Iris pigment epithelial cell (primary cell): ENCODE measurements at places on chromosomes 5 and 9.
A peak's percentile ranks its signal among the peaks of the same experiment; 100 is the strongest.

DNA sequence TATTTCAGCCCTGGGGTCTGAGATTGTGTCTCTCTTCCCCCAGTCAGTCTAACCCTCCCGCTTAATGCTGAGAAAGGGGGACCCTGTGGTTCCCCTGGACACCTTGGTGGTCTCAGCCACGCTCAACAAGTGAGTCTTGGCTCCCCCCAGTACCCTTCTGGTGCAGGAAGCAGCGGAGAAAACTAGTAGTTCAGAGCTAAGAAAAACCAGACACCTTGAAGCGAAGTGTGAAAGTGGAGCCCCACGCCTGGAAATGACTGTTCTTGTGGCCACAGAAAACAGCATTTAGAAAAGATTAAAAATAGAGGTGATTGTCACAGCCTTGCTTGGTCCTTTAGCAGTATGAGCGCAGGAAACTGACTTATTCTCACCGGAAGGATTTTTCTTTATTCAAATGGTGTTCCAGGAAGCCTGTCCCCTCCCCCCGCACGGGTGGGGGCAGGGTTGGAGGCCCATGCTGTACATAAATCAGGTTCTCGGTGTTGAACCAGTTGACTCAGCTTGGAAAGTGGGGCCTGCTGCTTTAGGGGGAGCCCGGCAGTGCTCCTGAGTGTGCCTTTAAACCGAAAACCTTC, 8.1 kb downstream of the ARPC5L start:
- peak; percentile 50 for DNase-seq

DNA sequence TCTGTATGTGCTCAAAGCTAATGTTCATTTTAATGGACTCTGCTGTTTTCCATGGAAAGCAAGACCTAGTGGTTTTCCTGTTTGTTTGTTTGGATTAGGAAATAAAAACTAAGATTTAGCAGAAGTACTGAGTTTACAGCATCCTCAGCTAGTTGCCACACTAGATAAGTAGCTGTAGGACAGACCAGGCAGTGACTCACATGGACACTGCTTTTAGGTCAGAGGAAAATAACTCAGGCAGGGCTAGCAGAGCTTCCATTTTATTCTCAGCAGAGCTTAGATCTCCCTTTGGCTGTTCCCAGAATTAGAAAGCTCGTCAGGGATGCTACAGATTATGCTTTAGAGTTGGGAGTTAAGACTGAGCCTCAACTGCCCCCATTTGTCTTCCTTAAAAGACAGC, 204.4 kb downstream of the SH3GL2 start:
- DNase-seq = no peak

DNA sequence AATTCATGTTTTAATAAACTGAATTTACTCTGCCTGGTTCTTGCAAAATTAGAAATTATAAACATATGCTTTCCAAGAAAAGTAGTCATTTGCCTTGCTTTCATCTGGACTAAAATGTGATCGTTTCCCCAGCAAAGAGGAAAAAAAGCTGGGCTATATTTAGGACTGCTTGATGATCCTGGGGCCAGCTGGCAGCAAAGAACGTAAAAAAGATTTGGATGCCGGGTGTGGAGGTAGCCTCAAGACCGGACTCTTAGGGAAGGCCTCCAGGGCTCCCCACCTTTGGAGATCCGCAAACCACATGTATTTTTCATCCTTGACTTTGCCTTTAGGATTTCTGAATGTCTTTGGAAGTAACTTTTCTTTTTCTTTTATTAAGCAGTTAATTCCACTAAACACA, 156.1 kb upstream of the SEMA6A start:
- no peak for DNase-seq

GRCh38 chr5:53971551-53971950, 338.8 kb downstream of the ARL15 start:
- DNase-seq = peak; percentile 28

DNA sequence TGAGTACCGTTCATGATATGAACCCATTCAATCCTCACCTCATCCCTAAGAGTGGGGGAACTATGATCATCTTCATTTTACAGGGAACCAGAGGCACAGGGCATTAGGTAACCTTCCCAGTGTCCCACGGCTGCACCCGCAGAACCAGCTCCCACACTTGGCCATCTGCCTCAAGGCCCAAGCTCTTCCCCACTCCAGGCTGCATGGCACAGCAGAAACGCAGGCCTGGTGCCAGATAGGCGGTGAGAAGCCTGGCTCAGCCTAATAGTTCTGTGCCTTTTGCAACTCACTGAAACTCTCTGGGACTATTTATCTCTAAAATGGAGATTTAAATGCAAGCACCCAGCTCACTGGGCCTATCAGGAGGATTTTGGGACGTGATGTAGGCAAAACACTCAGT, 90.8 kb upstream of the ZNF618 start:
- DNase-seq = no peak

DNA sequence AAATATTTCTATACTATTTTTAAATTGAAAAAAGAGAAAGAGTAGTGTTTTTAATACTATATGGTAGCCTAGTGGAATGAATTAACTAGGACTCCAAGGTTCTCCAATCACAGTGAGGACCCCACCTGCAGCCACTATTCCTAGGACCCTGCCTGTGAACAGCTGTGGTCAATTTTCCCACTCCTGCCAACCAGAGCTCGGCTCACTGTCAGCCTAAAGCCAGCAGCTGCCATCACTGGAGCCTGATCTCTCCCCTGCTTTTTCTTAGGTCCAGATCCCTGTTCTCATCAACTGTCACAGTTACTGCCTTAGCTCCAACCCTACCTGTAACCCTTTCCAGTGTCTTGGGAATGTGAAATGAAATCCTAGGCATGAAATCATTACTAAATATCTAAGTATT, 25.3 kb downstream of the ARSB start:
- DNase-seq = no peak

DNA sequence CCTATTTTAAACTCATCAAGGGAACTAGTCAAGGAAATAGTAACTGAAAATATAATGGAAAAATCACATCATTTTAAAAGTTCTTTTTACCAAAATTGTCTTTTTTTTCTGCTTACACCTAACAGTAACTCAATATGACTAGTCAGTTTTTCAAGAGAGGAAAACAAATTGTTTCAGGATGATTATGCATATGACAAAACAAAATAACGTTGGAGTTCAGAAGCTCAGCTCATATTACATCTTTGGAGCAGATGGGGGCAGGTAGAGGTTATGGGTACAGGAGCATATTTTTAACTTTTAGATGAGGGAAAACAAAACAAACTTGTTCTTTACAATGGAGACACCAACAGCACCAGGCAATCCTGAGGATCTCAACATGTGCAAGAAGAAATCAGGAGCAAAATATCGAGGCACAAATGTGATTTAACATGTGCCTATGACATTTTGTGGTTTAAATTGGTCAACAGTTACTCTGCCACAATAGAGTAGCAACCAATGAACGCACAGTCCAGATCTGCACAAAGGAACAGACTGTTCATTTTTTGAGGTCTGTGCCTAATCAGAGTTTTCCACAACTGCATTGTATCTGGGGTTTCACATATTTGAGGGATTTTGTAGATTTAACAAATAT, 659.0 kb downstream of the ANXA1 start:
- DNase-seq = peak; percentile 96

DNA sequence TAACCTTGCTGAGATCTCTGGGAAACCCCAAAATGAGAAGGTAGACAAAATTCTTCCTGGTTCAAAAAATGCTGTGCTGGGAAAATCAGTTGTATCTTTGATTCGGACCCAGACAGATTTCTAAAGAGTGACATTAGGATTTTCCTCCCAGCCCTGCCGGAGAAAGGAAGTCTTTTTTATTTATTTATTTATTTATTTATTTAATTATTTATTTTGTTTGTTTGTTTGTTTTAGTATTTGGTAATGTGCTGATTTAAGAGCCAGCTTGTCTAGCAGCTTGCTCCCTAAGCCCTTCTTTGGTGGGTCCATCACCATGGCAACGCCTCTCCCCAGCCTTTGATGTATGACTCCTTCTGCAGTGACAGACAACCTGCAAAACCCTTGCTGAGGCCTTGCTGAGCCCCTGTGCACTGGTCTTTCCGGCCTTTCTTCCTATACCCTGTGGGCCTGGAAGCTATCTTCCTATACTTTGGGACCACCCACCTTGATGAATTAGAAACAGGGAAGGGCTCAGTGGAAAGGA, 60.6 kb upstream of the AFAP1L1 start:
- DNase-seq = peak; percentile 39

- peak; percentile 41 for DNase-seq
Observed at GRCh38 chr5:43602461-43603343, at the start of gene NNT. TSS of gene NNT (plus strand) at chr5:43603180. CDS start at chr5:43609196, 6,016 bp downstream.

DNA sequence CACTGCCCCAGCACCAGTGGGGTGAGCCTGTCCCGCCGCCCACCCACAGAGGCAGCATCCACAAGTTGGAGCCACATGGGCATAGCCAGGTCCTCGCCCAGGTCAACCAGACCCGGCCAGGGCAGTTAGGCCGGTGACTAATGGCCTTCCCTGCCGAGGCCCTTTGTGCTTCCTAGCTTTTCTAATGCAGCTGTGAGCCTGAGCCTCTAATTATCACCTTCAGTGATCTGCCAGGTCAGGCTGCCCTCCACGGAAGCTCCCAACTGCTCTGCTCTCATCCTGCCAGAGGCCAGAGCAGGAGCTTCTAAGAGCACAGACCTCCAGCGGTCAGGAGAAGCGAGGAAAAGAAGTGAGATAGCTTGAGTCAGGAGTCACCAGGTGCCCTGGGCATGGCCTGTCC, 87.1 kb upstream of the PPP1R26 start:
- no peak for DNase-seq

- DNase-seq = no peak
Observed at GRCh38 chr9:18188971-18189370, 285.0 kb upstream of the ADAMTSL1 start.

DNA sequence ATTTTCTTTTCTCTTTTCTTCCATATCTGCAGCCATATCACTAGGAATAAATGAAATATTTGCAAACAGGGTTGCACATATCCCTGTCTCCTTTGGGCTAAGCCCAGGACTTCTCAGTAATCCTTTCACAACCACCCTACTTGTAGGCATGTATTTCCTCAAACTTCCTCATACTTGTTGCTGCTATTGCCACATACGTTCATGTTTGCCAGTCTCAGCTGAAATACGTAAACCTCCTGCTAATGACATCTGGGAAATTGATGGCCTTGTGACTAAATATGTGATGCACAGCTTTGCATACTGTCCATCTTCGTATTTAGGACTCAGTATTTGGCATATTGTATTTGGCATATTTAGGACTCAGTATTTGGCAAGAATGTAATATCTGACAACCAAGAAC, 224.6 kb downstream of the PLK2 start:
- peak; percentile 75 for DNase-seq

DNA sequence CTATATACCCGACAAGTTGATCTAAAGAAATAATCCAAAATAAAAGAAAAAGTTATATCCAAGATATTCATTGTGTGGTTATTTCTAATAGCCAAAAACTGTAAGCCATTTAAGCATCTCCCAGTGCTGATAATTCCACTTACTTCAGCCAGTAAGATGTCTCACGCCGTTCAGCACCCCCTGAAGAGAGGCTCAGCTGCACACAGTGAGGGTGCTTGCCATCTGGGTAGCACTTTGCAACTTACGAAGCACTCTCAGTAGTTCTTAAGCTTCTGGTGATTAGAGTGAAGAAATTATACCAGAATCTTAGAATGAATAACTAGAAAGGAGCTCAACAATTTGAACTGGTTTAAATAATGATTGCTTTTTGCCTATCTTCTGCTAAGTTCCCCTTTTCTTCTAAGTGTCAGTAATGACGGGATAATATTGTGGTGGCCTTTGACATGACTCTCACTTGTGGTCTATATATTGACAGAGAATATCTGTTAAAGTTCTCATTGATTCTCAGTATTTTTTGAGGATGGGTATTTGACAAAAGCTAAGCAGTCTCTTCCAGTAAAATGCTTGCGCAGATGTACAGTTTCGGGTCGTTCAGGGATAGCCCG, 26.2 kb upstream of the LTC4S start:
- DNase-seq = no peak

DNA sequence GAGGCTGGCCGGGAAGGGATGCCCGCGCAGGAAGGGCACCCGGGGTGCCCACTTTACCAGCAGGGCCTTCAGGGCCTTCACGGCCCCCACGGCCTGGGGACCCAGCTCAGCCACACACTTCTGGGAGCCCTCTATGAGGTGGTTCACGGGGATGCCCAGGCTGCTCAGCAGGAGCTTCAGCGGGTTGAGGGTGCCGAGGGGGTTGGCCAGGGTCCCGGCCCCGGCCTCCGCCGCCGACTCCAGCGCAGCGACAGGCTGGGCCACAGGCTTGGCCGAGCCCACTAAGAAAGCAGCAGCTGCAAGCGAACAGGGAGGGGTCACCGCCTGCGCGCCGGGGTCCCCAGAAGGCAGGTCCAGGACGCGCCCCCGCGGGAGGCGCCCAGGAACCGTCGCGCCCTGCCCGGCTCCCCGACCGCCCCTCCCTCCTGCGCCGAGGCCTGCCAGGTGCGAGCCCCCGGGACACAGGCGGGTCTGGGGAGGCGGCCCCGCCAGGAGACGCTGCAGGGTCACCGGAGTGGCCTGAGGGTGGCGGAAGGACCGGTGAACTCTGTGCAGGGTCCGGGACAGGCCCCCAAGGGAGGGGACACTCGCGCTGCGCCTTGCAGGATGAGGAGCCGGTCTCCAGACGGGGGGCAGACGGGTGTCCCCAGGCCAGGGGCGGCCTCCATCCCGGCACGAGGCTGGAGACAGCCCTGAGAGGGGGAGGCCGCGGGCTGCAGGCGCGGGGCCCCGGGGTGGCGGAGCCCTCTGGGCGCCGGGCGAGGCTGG, 572 bp downstream of the SCGB3A1 start:
- DNase-seq = no peak

- DNase-seq = peak; percentile 7
Observed at GRCh38 chr5:174794931-174795672, 70.7 kb downstream of the MSX2 start.

DNA sequence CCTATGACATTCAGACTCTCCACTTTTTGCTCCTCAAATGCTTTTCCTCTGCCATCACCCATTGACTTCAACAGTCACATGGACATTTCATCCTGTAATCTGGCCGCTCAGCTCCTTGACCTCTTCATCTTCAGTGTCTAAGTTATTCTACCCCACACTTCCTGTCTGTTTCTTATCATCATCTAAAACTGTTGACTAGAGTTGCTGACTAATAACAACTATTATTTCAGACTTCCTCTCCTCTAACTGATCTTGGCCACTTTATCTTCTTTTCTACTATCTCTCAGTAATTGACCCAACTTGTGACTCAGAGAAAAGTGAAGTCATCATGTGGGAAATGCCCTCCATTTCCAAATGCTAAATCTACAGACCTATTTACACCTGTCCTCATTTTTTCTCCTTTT, 254.7 kb upstream of the TRPC7 start:
- peak; percentile 27 for DNase-seq

GRCh38 chr9:88660611-88661010, 125.6 kb downstream of the NXNL2 start:
- DNase-seq = peak; percentile 71

DNA sequence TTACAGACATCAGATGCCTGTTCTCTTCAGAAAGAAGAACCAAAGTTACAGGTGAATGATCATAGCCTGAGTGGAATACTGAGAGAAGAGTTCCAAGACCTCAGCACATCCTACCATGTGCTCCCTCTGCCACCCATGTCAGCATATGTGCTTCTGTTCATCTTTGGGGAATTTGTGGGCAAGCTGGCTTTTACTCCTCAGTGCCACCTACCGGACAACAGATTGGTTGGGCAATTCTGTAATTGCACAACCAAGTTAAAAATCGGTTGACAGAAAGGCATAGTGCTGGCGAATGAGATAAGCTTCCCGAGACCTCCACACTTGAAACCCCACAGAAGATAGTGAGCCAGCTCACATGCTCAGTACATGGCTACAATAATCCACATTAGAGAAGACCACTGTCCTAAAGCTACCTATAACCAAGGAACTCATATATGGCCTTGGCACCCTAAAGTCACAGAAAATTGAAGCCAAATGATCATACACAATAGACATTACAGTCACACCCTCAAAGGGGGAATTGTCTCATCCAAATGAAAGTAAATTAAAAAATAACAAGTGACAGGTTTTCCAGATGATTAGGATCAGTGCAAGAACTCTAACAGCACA, 1238.0 kb upstream of the NUDT12 start:
- no peak for DNase-seq
